ENCODE measurements at places on chromosomes 2 and 18.

DNA sequence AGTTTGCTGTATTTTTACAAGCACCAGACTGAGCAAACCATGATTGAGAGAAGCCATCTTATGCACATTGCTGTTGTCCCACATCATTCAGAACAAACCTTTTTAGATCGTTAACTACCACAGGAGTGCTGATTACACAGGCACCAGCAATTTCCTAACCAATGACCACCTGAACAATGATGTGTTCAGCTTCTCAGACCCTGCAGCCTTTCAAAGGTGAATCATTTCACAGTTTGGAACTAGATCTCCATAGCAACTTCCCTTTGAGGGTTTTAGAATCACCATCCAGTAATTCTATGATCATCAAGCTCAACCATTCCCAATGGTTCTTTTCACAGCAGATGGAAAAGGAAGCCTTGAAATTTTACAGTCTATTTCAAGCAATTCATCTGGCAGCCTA lies 71.4 kb downstream of the OLA1 start:
- DNase-seq = no peak

GRCh38 chr2:168649105-168649504 lies 153.3 kb upstream of the NOSTRIN start:
- peak; percentile 29 for DNase-seq

- peak; percentile 52 for DNase-seq
Measured at GRCh38 chr2:64036034-64036705, 16.9 kb upstream of the VPS54 start.

DNA sequence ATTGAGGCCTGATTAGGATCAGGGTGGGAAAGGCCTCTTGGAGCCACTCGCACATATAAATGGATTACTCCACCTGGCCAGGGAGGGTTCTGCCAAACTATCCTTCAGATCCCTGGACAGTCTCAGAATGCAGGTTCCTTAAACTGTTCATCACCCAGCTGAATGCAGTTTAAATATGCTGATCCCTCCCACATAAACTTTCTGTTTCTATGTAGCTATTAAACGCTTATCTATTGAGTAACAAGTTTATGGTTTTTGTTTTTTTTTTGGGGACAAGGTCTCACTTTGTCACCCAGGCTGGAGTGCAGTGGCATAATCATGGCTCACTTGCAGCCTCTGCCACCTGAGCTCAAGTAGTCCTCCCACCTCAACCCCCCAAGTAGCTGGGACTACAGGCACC lies 1.9 kb downstream of the CAD start:
- peak; percentile 21 for DNase-seq

DNA sequence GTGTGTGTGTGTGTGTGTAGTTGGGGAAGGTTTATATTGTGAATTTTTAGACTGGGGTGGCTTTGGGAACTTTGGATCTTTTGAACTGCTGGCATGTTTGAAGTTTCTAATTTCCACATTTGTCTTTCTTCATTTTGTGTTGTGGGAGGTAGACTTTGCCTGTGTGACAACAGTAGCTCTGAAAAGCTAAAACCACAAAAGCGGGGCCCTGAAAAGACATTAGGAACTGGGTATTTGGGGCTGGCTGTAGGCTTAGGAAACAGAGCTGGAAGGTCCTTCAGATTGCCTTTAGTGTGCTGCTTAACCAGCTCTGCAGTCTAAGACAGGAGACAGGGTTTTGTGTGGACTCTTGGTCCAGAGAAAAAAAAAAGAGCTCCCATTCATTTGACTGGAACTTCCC lies 27.2 kb upstream of the DOCK10 start:
- DNase-seq = no peak

GRCh38 chr2:19900931-19901441 lies 797 bp downstream of the TTC32 start:
- DNase-seq = peak; percentile 46

- no peak for DNase-seq
Measured at GRCh38 chr2:136242100-136242499, 124.2 kb upstream of the CXCR4 start.

- DNase-seq = peak; percentile 66
Measured at GRCh38 chr18:9055185-9055584, 47.3 kb upstream of the NDUFV2 start.

- DNase-seq = peak; percentile 59
Measured at GRCh38 chr2:32772638-32773447, 145.0 kb downstream of the TTC27 start.

- no peak for DNase-seq
Measured at GRCh38 chr2:236861196-236861875, 224.4 kb upstream of the COPS8 start.

DNA sequence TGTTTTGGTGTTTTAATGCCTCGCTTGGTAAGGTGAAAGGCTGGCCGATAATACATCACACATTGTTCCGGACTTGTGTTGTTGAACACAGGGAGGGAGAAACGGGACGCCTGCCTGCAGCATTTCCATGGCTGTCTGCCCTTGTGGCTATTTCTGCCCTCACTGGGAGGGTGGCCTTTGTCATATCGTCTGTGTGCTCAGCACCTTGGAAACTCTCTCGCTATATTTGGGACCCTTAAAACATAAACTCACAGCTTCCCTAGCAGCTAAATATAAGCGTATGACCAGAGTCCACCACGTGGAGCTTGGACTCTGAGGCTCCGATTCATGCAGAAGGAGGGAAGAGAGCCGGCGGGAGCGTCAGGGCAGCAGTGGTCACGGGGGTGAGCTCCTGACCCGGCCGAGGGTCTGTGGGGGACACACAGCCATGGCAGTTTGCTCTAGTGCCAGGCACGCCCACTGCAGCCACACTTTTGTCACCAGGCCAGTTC lies 111.7 kb downstream of the SH3BP4 start:
- no peak for DNase-seq

- peak; percentile 64 for DNase-seq
Measured at GRCh38 chr18:37476182-37476581, 89.4 kb downstream of the CELF4 start.
